Camera-type eye (tissue), 1 donor: ENCODE measurements at places on chromosomes 4 and X. TPM values are rescaled to one million over a fixed set of nuclear protein-coding genes. Genes with fewer than 3 reads are reported as not detected.

Gene RBMX2
- total RNA-seq, result 19.4 TPM

Gene GAGE13
- total RNA-seq, result not detected

Gene P2RY8
- total RNA-seq, result 1.4 TPM

Gene ZDHHC9
- total RNA-seq, result 19.4 TPM

Gene CLDN2
- total RNA-seq, result 0.49 TPM

Gene TBC1D9
- 64.2 TPM for total RNA-seq

Gene GABRB1
- 3.4 TPM for total RNA-seq

Gene DCLK2
- 48.7 TPM for total RNA-seq

Gene IL2
- total RNA-seq, result not detected

Gene ZAR1
- total RNA-seq, result 0.44 TPM

Gene ERCC6L
- 2.7 TPM for total RNA-seq

Gene C4orf51
- not detected for total RNA-seq

Gene DOK7
- total RNA-seq, result 3.5 TPM

Gene POLN
- total RNA-seq, result 4.8 TPM

Gene MTMR8
- total RNA-seq, result 9.2 TPM

Gene PABPC1L2B
- total RNA-seq, result 0.38 TPM

Gene F11
- total RNA-seq, result 0.44 TPM

Gene TMEM33
- 63.3 TPM for total RNA-seq

Gene TCP11X2
- 6.8 TPM for total RNA-seq

Gene FAM184B
- 20.3 TPM for total RNA-seq

Gene SPANXC
- total RNA-seq, result not detected

Gene DRP2
- 3.7 TPM for total RNA-seq

Gene NONO
- 397 TPM for total RNA-seq

Gene STAG2
- 162 TPM for total RNA-seq

Gene ALG13
- total RNA-seq, result 67.1 TPM

Gene SLC4A4
- 34.6 TPM for total RNA-seq

Gene UGT2B11
- total RNA-seq, result not detected

Gene PAGE2
- total RNA-seq, result not detected

Gene ZXDB
- total RNA-seq, result 16.8 TPM

Gene COL4A6
- 21.6 TPM for total RNA-seq

Gene SERPINA7
- not detected for total RNA-seq

Gene IGSF1
- 8.0 TPM for total RNA-seq

Gene PAK3
- 31.3 TPM for total RNA-seq

Gene CYBB
- total RNA-seq, result 12.6 TPM

Gene POU4F2
- total RNA-seq, result 7.9 TPM

Gene SYTL4
- total RNA-seq, result 32.8 TPM

Gene PPP1R2C
- not detected for total RNA-seq

Gene FAM53A
- 4.1 TPM for total RNA-seq

Gene CT45A2
- not detected for total RNA-seq

Gene MAOB
- 4.5 TPM for total RNA-seq

Gene FGFBP1
- 0.71 TPM for total RNA-seq

Gene IBSP
- not detected for total RNA-seq

Gene TCEAL6
- 3.2 TPM for total RNA-seq

Gene DMD
- total RNA-seq, result 132 TPM

Gene RBM46
- total RNA-seq, result not detected

Gene ADGRL3
- 134 TPM for total RNA-seq

Gene IKBKG
- total RNA-seq, result 13.2 TPM

Gene TCEAL4
- total RNA-seq, result 68.3 TPM
